ENCODE measurements at places on chromosomes 4 and X.

DNA sequence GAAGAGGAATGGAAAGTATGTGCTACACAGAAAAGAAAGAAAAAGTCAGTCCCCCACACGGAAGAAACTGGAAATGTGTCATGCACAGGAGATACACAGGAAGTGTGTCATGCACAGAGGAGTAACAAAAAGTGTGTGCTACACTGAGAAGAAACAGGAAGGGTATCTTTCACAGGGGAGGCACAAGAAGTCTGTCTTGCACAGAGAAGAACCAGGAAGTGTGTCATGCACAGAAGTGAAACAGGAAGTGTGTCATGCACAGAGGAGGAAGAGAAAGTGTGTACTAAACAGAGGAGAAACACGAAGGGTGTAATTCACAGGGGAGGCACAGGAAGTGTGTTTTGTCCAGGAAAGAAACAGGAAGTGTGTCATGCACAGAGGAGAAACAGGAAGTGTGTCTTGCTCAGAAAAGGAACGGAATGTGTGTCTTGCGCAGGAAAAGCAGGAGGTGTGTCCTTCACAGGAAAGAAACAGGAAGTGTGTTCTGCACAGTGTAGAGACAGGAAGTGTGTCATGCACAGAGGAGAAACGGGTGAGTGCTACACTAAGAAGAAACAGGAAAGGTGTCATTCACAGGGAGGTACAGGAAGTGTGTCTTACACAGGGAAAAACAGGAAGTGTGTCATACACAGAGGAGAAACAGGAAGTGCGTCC, 527.2 kb upstream of the PRKX start:
- H3K4me1 ChIP-seq, result no peaks in the 10 kb centered on the region
- H3K27ac ChIP-seq, result no peak overlapping the region
- no peak overlapping the region for H3K4me3 ChIP-seq
- no peak for DNase-seq
- no peaks in the 10 kb centered on the region for H3K27me3 ChIP-seq
- no peaks in the 10 kb centered on the region for H3K36me3 ChIP-seq

DNA sequence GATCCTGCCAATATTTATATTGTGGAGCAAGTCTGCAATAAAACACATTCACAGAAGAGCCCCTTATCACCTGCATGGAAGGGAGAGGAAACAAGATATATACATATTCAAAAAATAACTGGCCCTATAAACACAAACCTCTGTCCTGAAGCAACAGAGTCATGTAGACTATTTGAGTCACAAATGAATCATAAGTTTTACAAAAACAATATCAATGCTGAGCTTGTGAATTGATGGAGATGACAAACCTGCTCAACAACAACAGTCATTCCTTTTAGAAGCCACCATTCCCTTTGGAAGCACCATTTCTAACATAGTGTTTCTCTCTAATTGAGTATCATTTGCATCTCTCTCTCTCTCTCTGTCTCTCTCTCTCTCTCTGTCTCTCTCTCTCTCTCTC, 313.9 kb downstream of the MID1IP1 start:
- no peak overlapping the region for H3K4me3 ChIP-seq
- H3K4me1 ChIP-seq, result no peaks in the 10 kb centered on the region
- H3K36me3 ChIP-seq, result no peaks in the 10 kb centered on the region
- no peak overlapping the region for H3K27ac ChIP-seq
- peaks cover 2% of the 10 kb centered on the region for H3K27me3 ChIP-seq
- no peak for DNase-seq

GRCh38 chrX:110847334-110847733, 51.7 kb upstream of the CHRDL1 start:
- peak; percentile 70 for DNase-seq
- H3K27ac ChIP-seq, result no peak overlapping the region
- no peaks in the 10 kb centered on the region for H3K27me3 ChIP-seq
- H3K4me3 ChIP-seq, result no peak overlapping the region
- peaks cover 2% of the 10 kb centered on the region for H3K4me1 ChIP-seq

DNA sequence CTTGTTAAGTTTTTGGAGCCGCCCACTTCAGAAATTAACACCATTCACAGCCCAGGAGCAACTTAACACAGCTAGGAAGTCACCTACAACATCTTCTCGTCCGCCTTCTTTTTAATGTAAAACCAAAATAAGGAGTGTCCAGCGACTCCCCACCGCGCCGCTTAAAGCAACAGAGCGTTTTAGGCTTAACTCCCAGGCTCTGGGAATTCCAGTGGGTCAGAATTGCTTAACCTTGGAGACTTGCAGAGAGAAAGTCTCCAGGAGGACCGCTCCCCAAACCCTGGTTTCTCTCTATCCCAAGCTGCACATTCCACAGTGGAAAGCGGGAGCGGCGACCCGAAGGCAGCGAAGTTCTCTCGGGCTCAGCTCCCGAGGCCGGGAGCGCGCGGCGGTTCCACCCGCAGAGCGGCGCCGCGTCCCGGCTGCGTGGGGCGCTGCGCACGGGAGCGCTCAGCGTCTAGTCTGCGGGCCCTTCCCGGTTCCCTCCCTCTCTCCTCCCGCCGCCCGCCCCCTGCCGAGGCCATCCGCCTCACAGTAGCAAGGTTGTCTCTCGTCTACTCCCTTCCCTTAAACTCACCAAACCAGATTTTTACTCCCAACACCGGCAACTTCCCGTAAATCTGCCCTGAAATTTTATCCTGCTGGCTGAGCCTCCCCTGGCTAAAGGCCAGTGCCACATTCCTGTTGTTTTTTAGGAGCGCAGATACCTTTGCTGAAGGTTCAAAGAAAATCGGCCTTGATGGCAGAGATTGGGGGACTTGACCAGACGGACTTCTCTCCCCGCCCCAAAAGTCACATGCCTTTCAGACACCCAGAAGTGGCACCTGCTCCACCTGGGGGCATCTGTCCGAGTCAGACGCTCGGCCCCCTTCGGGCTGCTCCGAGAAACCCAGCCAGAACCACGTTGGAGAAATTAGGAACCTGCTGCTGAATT, at the start of gene RBM47:
Gene RBM47 (minus strand): TSS at position 464 of the 934 bp plus-strand sequence. CDS start 190,971 bp downstream, outside the sequence.
- peaks cover 5% of the 10 kb centered on the region for H3K36me3 ChIP-seq
- peaks cover 34% of the 10 kb centered on the region for H3K4me1 ChIP-seq
- H3K27ac ChIP-seq, result peak within 1 kb of the TSS; percentile 64
- H3K4me3 ChIP-seq, result peak within 1 kb of the TSS; percentile 89

GRCh38 chrX:433771-434170, 47.1 kb upstream of the PPP2R3B start:
- H3K27me3 ChIP-seq, result peaks cover 2% of the 10 kb centered on the region
- no peak overlapping the region for H3K27ac ChIP-seq
- no peaks in the 10 kb centered on the region for H3K36me3 ChIP-seq
- H3K4me1 ChIP-seq, result peaks cover 2% of the 10 kb centered on the region
- no peak for DNase-seq

DNA sequence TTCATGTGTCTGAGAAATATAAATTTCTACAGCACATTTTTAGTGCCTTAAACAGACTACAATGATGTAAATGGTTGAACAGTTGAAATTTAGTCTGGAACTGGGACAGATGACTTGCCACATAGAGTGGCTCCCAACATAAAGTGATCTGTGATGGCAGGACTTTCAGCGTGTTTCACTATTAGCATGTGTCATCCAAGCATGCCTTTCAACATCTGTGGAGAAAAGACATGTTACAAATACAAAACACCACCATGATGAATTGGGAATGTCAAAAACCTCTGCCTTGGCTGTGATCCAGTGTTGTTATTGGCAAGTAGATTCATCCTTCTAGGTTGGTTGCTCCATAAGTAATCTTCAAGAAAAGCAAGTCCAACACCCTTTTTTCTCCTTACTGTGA, 348.7 kb downstream of the MAPK10 start:
- no peak for DNase-seq
- no peaks in the 10 kb centered on the region for H3K27me3 ChIP-seq
- H3K4me3 ChIP-seq, result no peak overlapping the region
- H3K36me3 ChIP-seq, result no peaks in the 10 kb centered on the region

GRCh38 chrX:13110433-13111324, 66.3 kb upstream of the FAM9C start:
- H3K27me3 ChIP-seq, result no peaks in the 10 kb centered on the region
- peaks cover 2% of the 10 kb centered on the region for H3K4me1 ChIP-seq
- no peaks in the 10 kb centered on the region for H3K36me3 ChIP-seq
- no peak overlapping the region for H3K4me3 ChIP-seq

DNA sequence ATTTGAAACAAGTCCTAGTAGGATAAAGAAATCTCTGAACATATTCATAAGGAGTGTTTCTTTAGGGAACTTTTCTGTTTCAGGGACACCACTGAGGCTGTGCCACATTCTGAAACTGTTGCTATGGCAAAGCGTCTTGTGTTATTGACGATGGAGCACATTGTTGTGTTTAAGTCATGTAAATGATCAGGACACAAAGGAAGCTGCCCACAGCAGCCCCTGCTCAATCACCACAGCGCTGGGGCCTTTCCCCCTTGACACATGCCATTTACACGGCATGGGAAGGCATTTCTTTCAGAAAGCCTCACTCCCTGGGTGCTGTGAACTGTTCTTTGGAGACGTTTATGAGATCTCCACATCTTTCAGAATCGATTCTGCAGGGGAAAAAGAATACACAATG, 39.8 kb upstream of the MID1 start:
- H3K36me3 ChIP-seq, result no peaks in the 10 kb centered on the region
- H3K27me3 ChIP-seq, result no peaks in the 10 kb centered on the region
- no peak overlapping the region for H3K4me3 ChIP-seq

- no peaks in the 10 kb centered on the region for H3K27me3 ChIP-seq
- H3K4me3 ChIP-seq, result no peak overlapping the region
- no peaks in the 10 kb centered on the region for H3K36me3 ChIP-seq
Measured at GRCh38 chrX:37993176-37993575, 13.2 kb upstream of the SYTL5 start.

DNA sequence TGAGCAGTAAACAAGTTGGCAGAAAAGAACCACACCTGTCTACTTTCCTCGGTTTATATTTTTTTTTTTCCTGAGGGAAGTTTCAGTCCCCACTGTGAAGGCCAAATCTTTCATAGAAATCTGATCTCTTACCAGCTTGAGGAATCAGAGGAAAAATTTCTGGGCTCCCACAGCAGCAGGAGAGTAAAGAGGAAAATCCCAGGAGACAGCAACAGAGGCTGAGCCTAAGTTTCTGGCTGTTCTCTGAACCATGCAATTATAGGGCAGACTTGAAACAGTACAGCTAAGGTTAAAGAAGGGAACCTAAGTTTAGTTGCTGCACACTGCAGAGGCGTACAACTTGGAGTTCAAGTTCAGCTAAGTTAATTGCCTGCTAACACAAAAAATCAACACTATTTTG, 1090.9 kb upstream of the INTU start:
- no peak for DNase-seq
- no peaks in the 10 kb centered on the region for H3K36me3 ChIP-seq
- no peaks in the 10 kb centered on the region for H3K27me3 ChIP-seq
- H3K4me1 ChIP-seq, result no peaks in the 10 kb centered on the region

- H3K4me3 ChIP-seq, result no peak overlapping the region
- no peak for DNase-seq
- H3K27ac ChIP-seq, result no peak overlapping the region
- no peaks in the 10 kb centered on the region for H3K27me3 ChIP-seq
Measured at GRCh38 chrX:337331-337831, 18.8 kb upstream of the GTPBP6 start.

DNA sequence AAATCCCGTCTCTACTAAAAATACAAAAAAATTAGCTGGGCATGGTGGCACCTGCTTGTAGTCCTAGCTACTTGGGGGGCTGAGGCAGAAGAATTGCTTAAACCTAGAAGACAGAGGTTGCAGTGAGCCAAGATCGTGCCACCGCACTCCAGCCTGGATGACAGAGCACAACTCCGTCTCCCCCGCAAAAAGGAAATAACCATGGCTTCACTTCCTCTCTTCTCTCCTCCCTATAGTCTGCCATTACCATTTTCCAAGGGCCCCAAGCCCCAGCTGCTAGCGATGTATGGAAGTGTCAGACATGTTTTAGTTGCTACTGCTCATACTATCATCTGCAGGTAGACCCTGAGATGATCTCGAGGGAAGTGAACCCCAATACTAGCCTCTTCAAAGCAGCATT, 177.3 kb upstream of the FAM9B start:
- no peak overlapping the region for H3K27ac ChIP-seq
- DNase-seq, result no peak
- no peak overlapping the region for H3K4me3 ChIP-seq
- H3K36me3 ChIP-seq, result no peaks in the 10 kb centered on the region

GRCh38 chr4:7466904-7467303, 32.2 kb upstream of the PSAPL1 start:
- no peaks in the 10 kb centered on the region for H3K36me3 ChIP-seq
- H3K27me3 ChIP-seq, result peaks cover under 1% of the 10 kb centered on the region
- no peak for DNase-seq
- H3K4me1 ChIP-seq, result no peaks in the 10 kb centered on the region
- H3K4me3 ChIP-seq, result no peak overlapping the region

DNA sequence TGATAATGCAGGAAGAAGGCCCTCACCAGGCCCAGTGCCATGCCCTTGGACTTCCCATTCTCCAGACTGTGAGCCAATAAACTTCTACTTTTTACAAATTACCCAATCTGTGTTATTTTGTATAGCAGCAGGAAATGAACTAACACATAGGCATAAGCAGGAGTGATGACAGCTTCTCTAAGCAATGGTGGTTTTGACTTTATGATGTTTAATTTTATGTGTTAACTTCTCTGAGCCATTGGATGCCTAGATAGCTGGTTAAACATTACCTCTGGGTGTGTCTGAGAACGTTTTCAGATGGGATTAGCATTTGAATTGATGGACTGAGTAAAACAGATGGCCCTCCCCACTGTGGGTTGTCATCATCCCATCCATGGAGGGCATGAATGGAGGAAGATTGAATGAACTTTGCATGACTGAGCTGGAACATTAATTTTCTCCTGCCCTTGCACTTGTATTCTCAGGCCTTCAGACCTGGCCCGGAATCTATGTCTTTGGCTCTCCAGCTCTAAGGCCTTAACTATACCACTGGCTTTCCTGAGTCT, 13.9 kb upstream of the PDLIM3 start:
- no peak for DNase-seq
- H3K4me1 ChIP-seq, result no peaks in the 10 kb centered on the region
- H3K4me3 ChIP-seq, result no peak overlapping the region
- H3K36me3 ChIP-seq, result no peaks in the 10 kb centered on the region

GRCh38 chr4:161314371-161314770, 849.4 kb downstream of the FSTL5 start:
- no peak for DNase-seq
- H3K4me1 ChIP-seq, result no peaks in the 10 kb centered on the region
- no peak overlapping the region for H3K4me3 ChIP-seq
- no peaks in the 10 kb centered on the region for H3K36me3 ChIP-seq
- no peaks in the 10 kb centered on the region for H3K27me3 ChIP-seq

- H3K4me1 ChIP-seq, result no peaks in the 10 kb centered on the region
- no peaks in the 10 kb centered on the region for H3K36me3 ChIP-seq
- no peak for DNase-seq
- H3K27ac ChIP-seq, result no peak overlapping the region
- no peaks in the 10 kb centered on the region for H3K27me3 ChIP-seq
Measured at GRCh38 chr4:155026715-155027114, 181.7 kb upstream of the NPY2R start.

Measured in activated CD4-positive, alpha-beta T cell treated with anti-CD3 and anti-CD28 coated beads, Interleukin-2, amount 10 ng/mL, durations not matched to agents 24 days and 14 days (primary cell).